Esophagus muscularis mucosa (tissue), 4 donors: ENCODE measurements at places on chromosomes 6 and 20.

- DNase-seq = no peak
Observed at GRCh38 chr20:24066076-24066700, 77.6 kb upstream of the GGTLC1 start.

DNA sequence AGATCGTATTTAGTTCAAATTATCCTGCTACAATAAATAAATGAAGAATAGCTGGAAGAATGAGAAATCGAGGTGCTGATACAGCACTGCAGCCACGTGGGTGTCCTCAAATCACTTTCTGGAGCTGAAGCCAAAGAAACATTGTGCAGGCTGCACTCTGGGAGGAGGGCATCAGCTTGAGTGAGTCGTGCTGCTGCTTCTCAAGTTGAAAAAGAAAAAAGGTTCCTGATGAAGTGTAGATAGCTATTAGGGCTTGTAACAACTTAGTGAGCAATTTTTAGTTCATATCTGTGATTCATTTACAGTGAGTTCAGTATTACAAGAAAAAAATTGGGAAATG is 40.5 kb downstream of the DSE start:
- no peak for DNase-seq

DNA sequence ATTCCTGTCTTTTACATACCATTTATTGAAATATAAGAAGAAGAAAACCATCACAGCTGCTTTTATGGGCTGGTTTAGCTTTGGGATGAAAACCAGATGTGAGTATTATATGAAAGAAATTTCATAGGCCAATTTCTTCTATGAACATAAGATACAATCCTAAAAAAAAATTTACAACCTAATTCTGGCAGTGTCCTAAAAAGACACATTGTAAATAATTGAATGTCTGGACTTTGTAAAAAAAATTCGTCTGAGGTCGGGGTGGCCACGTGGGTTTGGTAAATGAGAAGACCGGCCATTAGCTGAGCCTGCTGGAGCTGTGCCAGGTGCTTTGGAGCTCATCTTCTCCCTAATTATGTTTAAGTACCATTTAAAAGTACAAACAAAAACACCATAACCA is 26.8 kb downstream of the DACT2 start:
- DNase-seq = no peak

DNA sequence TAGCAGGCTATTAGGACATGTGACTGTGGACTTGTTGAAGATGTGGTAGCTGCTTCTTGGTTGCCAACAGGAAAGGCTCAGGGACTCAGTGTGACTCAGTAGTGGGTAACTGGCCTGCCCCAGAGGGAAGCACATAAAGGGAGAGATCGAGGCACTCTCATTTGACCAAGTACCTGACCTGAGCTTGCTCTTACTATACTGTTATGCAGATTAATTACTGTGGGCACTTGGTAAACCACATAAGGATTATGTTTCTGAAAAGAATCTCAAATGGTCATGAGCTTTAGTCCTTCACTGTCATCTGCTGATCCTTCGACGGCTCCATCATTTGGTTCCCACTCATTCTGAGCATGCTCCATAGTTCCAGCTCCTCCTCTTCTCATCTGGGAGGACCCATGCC is 48.2 kb upstream of the RPL7L1 start:
- no peak for DNase-seq

DNA sequence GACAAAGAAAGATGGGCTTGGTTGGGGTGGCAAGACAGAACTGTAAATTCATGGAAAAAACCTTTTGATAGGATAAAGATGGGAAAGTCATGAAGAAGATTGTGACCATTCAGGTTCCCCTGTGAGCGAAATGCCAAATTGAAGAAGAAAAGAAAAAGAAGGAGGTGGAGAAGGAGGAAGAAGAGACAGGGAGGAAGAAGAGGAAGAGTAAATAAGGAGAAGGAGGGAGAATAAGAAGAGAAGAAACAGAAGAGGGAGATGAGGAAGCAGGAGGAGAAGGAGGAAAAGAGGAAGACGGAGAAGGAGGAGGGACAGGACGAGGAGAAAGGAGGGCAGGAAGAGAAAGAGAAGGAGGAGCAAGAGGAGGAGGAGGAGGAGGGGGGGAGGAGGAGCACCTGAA is 199.8 kb downstream of the SLC24A3 start:
- no peak for DNase-seq

DNA sequence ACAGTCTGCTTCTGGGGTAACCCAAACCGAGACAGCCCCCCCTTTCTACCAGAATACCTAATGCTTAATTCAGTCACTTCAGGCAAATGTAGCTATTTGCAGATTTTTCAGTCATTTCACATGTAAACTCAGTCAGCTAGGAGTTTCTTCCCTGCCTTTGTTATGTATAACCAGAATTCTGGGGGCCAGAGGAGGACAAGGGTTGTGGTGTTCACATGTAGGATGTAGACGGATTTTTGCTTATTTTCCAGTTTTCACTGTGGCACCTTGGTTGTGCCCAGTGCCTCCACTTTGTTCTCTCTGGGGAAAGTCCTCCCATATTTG is 51.1 kb downstream of the PROKR2 start:
- no peak for DNase-seq

- no peak for DNase-seq
Observed at GRCh38 chr20:51386586-51386985, 155.9 kb downstream of the NFATC2 start.

GRCh38 chr20:57193094-57193493 is 73.3 kb downstream of the BMP7 start:
- no peak for DNase-seq

- DNase-seq = peak; percentile 85
Observed at GRCh38 chr6:160028487-160029275, 59.8 kb downstream of the IGF2R start.

GRCh38 chr6:22557007-22557406 is 12.4 kb upstream of the HDGFL1 start:
- no peak for DNase-seq

DNA sequence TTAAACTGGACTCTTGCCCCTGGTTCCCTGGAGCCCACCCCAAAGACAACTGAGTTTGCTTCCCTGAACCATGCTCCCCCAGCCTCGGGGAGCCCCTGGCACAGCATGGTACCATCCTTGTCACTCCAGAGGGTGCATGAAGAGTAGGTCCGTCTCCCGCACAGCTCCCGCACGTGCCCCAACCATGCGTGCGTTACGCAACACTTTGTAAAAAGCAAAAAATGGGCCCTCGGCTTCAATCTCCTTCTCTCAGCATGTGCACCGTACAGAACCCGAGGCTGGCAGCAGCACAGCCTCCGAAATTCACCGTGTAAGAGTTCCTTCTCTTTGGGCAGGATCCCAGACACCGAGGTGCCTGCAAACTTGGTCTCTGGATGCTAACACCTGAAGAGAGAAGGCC is 5.6 kb downstream of the PMEPA1 start:
- DNase-seq = no peak

- DNase-seq = no peak
Observed at GRCh38 chr6:132490478-132491204, 22.3 kb downstream of the STX7 start.

- no peak for DNase-seq
Observed at GRCh38 chr6:32226434-32226833, 2.6 kb upstream of the NOTCH4 start.

GRCh38 chr6:142796571-142796970 is 148.4 kb downstream of the HIVEP2 start:
- DNase-seq = no peak

GRCh38 chr6:153625089-153625488 is 414.0 kb upstream of the OPRM1 start:
- DNase-seq = no peak

GRCh38 chr6:33886673-33887144 is 82.9 kb upstream of the MLN start:
- DNase-seq = no peak

DNA sequence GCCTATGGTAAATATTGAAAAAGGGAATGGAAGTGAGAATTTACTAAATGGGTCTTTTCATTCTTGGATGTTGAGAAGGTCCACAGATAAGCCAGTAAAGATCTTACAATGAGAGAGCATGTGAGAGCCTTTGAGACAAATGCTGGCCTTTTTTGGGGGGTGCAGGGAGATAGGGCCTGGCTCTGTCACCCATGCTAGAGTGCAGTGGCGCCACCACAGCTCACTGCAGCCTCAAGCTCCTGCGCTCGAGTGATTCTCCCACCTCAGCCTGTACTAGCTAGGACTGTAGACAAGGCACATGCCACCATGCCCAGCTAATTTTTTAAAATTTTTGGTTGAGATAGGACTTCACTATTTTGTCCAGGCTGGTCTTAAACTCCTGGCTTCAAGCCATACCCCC is 63.2 kb upstream of the TMEM181 start:
- DNase-seq = no peak

GRCh38 chr6:15736297-15736696 is 73.5 kb upstream of the DTNBP1 start:
- no peak for DNase-seq

GRCh38 chr6:63705707-63706106 is 70.1 kb downstream of the PHF3 start:
- no peak for DNase-seq

- DNase-seq = no peak
Observed at GRCh38 chr6:25787428-25787827, 32.9 kb downstream of the SLC17A4 start.

DNA sequence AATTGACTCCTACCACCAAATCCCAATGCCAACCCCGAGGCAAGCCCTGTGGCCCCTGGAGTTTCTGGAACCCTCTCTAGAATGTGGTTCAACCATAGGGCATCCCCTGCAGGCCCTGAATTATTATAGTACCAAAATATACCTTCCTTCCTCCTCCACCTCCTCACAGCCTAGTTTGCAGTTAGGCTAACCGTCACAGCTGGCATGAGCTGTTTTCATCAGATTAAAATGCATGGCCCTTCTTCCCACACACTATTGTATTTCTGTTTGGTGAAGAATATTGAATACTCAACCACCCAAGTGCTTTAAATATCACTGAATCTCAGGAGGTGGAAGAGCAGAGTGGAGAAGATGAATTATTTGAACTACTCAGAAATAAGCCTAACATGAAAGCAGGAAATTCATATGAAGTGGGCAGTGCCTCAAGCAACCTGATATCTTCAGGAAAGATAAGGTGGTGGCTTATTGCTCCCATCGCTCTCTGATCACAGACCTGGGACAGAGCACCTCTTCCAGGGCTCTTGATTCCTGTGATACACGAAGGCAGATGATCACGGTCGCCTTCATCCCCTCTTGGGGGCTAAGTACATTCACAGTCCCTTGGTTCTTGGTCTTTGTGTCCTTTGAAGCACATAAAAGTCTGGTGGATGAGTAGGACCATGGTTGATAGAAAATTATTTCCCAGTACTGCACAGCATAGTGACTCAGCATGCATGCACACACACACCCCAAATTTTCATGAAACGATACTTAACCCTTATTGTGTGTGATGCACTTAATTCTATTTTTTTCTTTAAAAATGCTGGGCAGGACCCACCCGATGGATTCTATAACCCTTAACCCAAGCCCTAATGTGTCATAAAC is 90.9 kb downstream of the PSMG4 start:
- DNase-seq = no peak

GRCh38 chr20:36549628-36549941 is 8.3 kb downstream of the MYL9 start:
- no peak for DNase-seq

DNA sequence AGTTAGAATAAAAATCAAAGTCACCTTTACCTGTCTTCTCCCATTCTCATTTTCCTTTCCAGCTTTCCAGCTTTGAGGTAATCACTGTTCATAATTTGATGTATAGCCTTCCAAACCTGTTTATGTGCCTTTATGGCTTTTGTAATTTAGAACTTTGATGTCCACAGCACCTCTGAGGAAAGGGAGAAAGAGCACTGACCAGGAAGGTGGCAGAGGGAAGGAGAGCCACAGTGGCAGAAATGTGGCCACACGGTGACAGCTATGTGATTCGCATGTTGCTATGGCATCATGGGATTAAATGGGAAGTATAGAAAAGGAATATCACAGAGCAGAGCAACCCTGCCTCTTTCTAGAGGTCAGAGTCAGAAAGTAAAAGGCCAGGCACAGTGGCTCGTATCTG is 51.7 kb upstream of the PLCG1 start:
- DNase-seq = no peak

- no peak for DNase-seq
Observed at GRCh38 chr6:125948455-125948854, 8.1 kb upstream of the HINT3 start.

DNA sequence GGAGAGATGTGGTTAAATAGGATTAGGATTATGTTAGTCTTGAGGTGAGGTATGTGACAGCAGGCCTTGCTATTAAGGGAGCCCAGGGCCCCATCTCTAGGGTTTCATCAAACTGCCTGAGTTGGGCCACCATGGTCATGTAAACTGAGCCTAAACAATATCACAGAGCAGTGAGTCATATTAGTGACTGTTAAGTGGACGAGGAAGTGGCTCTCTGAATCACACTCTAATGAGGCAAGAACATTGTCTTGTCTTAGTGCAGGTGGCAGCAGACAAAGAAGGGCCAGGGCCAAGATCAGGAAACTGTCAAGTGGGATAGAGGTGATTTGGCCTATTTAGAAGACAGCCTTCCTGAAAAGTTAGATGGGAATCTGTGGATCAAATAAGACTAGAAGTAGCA is 23.1 kb downstream of the ENPP3 start:
- DNase-seq = no peak

DNA sequence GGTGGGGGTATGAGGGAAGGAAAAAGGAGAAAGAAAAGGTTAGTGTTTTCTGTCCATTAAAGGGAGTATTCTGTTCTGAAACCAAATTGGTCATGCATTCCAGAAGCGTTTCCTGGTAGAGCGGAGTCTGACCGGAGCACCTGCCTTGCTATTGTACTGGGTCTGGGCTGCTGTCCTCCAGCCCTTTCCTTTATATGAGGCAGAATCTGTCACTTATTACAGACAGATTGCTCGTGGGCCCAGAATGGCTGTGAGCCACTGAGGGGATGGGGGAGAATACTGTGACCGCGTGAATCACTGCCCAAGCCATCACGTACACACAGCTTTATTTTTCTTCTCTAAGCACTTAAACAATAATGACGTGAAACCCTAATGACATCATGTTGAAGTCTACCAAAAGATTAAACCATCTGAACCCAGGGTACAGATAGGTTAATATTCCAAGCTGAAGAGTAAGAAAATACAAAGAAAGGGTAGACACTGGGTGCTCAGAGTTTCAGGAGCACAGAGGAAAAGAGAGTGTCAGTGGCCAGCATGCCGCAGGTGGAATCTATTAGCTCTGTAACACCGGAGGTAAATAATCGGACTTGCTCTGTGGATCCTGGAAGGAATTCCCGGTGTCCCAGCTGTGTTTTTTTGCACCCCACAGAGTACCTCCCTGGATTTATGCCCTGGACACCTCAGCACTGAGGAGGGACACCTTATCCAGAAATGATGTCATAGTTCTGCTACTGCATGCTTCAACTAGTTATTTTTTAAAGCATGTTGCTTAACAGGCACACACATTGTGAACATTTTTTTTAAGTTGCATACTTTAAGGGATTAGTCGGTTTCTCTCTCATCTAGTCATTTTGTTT is 573.3 kb downstream of the PKHD1 start:
- DNase-seq = no peak

- no peak for DNase-seq
Observed at GRCh38 chr6:148177589-148178233, 164.9 kb upstream of the SASH1 start.

- DNase-seq = no peak
Observed at GRCh38 chr6:91080871-91081270, 494.0 kb upstream of the MAP3K7 start.
